ENCODE measurements at places on chromosomes 7 and 10.

GRCh38 chr10:89426230-89426868 is 12.0 kb downstream of the IFIT5 start:
- DNase-seq = no peak

DNA sequence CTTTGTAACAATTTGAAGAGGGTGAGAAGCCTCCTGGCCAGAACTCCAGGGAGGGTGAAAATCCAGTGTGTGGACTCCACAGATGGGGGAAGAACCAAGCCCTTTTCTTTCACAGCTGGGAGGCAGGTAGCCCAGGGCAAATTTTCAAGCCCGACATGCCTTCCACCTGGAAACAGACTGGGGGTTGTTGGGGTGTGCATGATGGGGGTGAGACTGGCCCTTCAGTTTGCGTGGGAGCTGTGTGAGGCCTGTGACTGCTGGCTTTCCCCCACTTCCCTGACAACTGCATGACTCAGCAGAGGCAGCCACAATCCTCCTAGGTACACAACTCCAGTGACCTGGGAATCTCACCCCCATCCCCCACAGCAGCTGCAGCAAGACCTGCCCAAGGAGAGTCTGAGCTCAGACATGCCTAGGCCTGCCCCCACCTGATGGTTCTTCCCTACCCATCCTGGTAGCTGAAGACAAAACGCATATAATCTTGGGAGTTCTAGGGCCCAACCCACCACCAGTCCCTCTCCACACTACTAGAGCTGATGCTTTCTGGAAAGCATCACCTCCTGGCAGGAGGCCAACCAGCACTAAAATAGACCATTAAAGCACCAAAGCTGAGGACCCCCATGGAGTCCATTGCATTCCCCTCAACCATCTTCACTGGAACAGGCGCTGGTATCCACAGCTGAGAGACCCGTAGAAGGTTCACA is 445.4 kb downstream of the TFEC start:
- no peak for DNase-seq

- no peak for DNase-seq
Observed at GRCh38 chr7:149565096-149565382, 67.4 kb upstream of the ZNF746 start.

GRCh38 chr10:129945941-129946760 is 17.9 kb downstream of the EBF3 start:
- DNase-seq = no peak

GRCh38 chr7:66666313-66666952 is 37.8 kb downstream of the KCTD7 start:
- DNase-seq = no peak

GRCh38 chr7:110001254-110001938 is 1089.5 kb upstream of the LRRN3 start:
- no peak for DNase-seq

DNA sequence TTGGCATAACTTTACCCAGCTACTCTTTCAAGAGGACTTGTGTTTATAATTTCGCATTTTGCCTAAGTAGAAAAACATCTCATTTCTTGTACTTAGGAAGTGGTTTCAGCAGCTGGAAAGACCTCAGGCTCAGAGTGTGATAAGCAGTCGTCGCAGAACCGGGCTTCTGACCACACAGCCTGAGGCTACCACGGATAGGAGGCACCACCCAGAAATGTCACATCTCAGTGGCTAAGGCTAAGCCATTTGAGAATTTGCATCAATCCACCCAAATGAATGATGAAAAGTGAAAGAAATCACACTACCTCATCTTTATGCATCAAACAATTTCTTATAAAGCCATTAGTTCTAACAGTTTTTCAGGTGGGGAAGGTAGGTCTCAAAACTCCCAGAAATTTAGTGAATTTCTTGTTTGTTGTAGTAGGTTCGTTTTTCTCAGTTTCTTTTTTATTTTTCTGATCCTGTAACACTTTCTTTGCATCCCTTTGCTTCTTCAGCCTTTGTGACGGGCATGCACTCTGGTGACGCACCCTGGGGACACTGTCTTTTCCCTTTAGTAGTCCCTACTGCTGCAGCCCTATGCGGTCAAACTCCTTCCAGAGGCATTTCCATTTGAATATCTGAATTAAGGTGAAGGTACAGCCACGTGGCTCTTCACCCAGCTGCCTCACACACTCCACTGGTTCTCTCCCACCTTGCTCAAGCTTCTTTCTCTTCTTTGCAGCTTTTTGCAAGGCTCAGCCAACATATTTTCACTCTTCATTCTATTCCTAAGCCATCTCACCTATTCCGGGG is 68.5 kb downstream of the MAP3K8 start:
- DNase-seq = no peak

GRCh38 chr7:152521420-152522337 is 85.9 kb upstream of the KMT2C start:
- DNase-seq = no peak
